H54 (cell line): ENCODE measurements at places on chromosomes 11 and 22.
A peak's percentile ranks its signal among the peaks of the same experiment; 100 is the strongest.

GRCh38 chr22:20591660-20592310 lies 84.4 kb downstream of the MED15 start:
- no peak for DNase-seq

DNA sequence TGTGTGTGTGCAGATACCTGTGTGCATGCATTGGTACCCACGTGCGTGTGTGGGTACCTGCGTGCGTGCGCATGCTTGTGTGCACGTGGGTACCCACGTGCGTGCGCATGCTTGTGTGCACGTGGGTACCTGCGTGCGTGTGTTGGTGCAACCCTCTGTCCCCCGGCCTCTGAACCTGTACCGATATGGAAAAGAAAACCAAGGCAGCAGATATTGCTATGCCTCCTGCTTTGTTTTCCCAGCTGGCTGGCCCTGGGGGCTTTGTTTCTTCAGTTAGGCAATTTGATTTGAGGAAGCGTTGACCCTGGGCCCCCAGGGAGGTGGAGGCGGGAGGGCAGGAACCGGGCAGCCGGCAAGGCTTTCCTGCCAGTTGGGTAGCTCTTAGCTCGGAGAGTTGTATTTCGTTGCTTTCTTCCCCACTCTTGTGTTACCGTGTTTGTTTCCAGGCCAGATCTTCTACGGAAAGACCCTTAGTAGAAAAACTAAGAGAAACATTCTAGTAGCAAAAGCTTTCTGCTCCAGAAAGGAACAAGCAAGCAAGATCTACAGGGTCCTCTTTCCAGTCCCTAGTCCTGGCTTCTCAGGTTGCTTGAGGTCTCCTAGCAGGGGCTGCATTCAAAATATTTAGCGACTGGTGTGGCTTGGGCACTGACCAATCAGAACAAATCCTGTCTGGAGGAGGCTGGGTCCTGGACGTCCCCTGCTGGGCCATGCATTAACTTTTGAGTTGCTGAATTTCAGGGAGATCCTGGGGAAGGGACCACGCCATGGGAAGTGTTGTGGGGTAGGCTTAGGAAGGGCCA lies 26.3 kb upstream of the SORL1-AS1 start:
- DNase-seq, result no peak

- DNase-seq, result peak; percentile 75
These were observed at the start of gene SMARCB1 for GRCh38 chr22:23786752-23787599. TSS of gene SMARCB1 (plus strand) at chr22:23786966. CDS start at chr22:23787170, 204 bp downstream.

GRCh38 chr11:105232021-105232420 lies 92.5 kb upstream of the CARD18 start:
- no peak for DNase-seq

GRCh38 chr11:108854346-108854745 lies 189.5 kb downstream of the DDX10 start:
- no peak for DNase-seq

DNA sequence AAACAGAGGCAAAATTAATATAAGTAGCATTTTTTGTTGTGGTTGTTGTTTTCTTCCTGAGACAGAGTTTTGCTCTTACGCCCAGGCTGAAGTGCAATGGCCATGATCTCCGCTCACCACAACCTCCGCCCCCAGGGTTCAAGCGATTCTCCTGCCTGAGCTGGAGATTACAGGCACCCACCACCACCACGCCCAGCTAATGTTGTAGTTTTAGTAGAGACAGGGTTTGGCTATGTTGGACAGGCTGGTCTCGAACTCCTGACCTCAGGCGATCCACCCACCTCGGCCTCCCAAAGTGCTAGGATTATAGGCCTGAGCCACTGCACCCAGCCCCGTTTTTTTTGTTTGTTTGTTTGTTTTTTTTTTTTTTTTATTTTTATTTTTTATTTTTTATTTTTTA lies 64.5 kb downstream of the MCHR1 start:
- DNase-seq, result no peak

- DNase-seq, result no peak
These were observed 60.2 kb downstream of the LRP5 start for GRCh38 chr11:68372625-68373024.

GRCh38 chr11:31397239-31397834 lies 27.7 kb downstream of the DNAJC24 start:
- DNase-seq, result no peak

GRCh38 chr11:118002010-118002540 lies 15.9 kb downstream of the IL10RA start:
- DNase-seq, result no peak

DNA sequence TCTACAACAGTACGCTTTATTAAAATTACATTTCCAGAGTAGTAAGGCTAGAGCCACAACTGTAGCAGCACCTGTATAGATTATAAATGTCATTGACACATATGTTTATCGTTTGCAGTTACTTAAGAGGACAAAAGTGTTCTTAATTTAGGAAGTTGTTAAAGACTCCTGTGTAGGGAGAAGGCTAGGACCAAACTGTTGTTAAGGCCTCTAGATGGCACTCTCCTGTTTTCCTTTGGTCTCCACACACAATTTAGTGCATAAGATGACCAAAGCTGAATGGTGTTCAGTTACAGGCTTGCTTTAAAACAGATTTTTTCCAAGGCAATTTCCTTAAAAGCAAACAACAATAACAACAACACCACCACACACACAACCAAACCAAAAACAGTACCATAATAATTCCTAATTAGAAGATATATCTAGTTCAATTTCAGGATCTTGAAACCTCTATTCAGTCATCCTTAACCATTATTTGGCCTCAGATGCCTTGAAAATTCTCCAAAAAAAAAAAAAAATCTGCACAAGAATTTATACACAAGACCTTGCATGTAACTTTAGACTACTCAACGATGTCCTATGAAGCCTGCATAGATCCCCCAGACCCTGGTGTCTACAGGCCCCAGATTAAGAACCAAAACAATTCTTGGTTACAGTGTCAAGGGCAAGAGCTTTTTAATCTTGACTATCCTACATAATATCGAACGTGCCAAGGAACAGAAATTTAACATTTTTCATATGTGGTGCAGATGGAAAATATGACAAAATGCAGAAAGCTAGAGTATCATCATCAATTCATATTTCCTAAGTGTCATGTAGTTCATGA lies 42.6 kb upstream of the APOA1 start:
- DNase-seq, result peak; percentile 26
